ENCODE measurements at places on chromosomes 5 and 9. TPM values are rescaled to one million over a fixed set of nuclear protein-coding genes. Genes with fewer than 3 reads are reported as not detected.

Gene MYOT
- polyA plus RNA-seq, result 424 TPM

GRCh38 chr9:37414503-37414943 lies 8.0 kb upstream of the GRHPR start:
- no peak for DNase-seq

GRCh38 chr5:39302472-39302871 lies 61.8 kb downstream of the C9 start:
- no peak for DNase-seq

DNA sequence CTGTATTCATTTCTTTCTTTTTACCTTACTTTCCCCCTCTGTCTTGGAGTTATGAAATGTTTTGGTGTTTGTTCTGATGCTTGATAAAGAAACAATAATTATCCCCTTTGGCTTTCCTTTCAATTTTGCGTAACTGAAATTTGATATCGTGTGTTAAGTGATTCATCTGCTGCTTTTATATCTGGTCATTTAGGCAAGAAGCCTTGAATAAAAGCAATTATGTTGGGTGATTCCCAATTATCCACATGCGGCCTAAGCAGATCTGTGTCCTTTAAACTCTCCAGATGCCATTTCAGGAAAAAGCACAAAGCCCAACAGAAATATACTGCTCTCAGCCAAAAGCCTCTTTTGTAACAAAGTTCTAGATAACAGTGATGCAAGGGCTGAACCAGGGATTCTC lies 92.8 kb downstream of the TAF11L14 start:
- no peak for DNase-seq

Gene ECM2
- 39.0 TPM for polyA plus RNA-seq

DNA sequence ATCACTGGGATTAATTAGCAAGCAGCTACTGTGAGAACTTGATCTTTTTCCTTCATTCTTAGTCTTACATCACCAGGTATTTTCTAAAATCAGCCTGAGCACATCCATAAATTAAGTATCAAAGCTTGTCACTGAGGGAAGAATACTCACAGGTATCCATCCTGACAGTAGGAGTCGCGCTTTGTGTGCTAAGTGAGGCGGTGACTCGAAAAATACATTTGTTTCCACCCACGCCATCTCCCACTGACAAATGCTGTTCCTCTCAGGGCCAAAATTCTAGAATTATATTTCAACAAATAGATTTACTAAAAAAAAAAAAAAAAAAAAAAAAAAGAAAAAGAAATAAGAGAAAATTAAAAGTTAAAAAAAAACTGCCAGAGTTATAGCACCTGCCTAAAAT lies 34.1 kb upstream of the GABRB2 start:
- no peak for DNase-seq

Measured in muscle of arm (tissue), 14 donors.